ENCODE measurements at places on chromosomes 11 and 22.

- DNase-seq = no peak
Observed at GRCh38 chr11:116263019-116263418, 509.8 kb downstream of the BUD13 start.

GRCh38 chr11:34523053-34523452 is 9.5 kb upstream of the ELF5 start:
- no peak for DNase-seq

GRCh38 chr11:110883256-110883655 is 171.0 kb upstream of the ARHGAP20 start:
- DNase-seq = no peak

DNA sequence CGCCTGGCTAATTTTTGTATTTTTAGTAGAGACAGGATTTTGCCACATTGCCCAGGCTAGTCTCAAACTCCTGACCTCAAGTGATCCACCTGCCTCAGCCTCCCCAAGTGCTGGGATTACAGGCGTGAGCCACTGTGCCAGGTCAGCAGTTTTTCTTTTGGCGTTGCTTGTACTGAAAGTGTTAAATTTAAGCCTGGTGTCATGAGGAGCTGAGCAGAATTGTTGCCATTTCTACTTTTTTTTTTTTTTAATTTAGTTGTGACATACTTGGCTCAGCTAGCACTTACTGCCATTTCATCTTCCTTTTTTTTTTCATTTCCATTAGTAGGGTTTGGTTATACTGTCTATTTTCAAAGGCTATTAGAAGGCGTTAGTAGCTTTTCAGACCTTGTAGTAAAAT is 10.7 kb downstream of the TAB1 start:
- DNase-seq = no peak

- no peak for DNase-seq
Observed at GRCh38 chr11:117842131-117842941, 17.8 kb upstream of the FXYD2 start.

DNA sequence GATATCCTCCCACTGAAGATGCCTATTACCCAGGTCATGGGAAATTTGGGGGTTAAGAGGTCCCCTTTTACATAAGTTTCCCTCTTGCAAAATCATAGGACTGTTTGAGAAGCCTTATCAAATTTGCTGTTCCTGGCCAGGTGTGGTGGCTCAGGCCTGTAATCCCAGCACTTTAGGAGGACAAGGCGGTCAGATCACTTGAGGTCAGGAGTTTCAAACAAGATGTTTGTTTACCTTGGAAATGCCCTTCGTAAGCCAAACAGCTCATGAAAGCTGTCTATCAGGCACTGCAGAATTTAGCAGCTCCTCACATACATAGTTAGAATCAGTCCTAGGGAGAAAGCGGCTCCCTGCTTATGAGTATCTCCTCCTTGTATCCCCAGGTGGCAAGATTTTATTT is 4.9 kb upstream of the EI24 start:
- DNase-seq = no peak

GRCh38 chr22:18078329-18079041 is 695 bp downstream of the PEX26 start:
- no peak for DNase-seq

GRCh38 chr22:36671404-36671803 is 32.1 kb downstream of the CACNG2 start:
- no peak for DNase-seq

DNA sequence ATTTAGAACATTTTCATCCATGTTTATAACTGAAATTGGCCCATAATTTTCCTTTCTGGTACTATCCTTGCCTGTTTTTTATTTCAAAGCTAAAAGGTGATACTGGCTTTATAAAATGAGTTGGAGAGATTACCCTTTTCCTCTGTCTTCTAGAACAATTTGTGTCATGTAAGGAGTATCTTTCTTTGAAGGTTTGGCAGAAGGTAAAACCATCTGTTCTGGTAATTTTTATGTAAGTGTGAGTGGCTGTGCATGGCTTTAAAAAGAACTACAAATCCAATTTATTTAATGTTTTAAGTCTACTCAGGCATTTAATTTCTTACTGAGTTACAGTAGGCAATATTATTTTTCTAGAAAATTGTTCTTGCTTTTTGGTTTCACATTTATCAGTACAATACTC is 7.7 kb upstream of the MRGPRD start:
- DNase-seq = no peak

Measured in stimulated activated naive CD4-positive, alpha-beta T cell (primary cell).